NCI-H2227 treated with DMSO at 0.1 percent for 48 hours (cell line): ENCODE measurements at places on chromosomes 12 and 14.

- no peak for DNase-seq
These were observed 80.2 kb downstream of the KCNA5 start for GRCh38 chr12:5123921-5124320.

GRCh38 chr12:38886064-38886463, 19.3 kb downstream of the CPNE8 start:
- DNase-seq = no peak

DNA sequence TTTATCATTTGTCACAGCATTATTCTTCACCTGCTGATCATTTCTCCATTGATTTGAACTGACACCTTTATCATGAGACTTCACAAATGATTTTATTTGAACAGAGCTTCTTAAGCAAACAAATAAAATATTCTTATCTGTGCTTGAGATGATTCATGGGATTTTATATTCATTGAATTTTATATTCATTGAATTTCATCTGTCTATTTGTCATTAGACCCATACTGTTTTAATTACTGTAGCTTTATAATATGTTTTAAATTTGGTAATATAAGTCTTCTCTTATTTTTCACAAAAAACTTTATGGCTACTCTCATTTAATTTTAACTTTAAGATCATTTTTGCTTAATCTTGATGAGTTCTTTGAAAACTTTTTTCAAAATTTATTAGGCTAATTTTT, 777.4 kb upstream of the TBX3 start:
- DNase-seq = no peak

DNA sequence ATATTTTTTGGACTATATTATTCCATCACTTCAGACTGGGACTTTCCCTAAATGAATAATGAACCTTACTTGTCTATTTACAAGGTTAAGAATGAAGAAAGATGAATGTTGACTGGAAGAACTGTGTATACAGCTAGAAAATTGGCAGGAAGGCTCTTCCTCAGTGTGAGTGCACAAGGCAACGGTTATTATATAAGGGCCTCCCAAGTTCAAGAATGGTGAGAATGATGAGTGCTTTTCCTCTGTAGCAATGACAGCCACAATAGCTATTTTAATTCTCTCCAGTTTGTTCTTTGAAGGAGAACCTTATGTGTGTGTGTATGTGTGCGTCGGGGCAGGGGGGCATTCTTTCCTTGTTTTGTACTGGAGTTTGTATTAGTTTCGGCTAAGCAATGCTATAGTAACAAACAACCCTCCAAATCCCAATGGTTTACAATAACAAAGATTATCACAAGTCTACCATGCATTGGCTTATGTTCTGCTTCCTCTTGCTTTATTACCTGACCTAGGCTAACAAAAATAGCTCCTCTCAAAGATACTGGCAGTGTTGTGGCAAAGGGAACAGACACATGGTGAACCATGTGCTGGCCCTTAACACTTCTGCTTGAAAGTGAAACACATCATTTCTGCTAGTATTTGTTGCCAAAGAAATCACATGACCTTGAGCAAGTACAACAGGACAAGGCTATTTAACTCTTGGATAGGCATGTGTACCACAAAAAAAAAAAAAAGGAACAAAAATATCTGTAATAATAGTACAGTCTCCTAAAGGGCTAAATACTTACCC, 139.5 kb downstream of the RMST start:
- no peak for DNase-seq

GRCh38 chr12:10293570-10294227, 14.0 kb upstream of the KLRD1 start:
- DNase-seq = no peak

- no peak for DNase-seq
These were observed 95.4 kb downstream of the KCNK10 start for GRCh38 chr14:88227693-88228092.

DNA sequence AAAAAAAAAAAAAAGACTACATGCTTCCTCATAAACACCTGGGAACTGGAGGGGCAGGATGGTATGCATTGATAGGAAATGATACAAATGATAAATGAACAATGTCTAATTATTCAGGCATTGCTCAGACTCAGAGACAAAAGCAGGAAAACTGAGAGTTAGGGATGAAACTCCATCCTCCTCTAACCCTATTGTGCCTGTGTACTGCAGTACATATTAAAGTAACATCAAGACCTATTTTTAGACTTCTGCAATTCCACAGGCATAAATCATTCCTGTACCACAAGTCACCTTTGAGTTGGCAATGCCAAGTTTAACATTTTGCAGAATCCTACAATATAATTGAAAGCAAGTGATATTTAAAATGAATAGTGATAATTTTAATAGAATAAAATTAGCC, 156.5 kb upstream of the USP15 start:
- DNase-seq = no peak

DNA sequence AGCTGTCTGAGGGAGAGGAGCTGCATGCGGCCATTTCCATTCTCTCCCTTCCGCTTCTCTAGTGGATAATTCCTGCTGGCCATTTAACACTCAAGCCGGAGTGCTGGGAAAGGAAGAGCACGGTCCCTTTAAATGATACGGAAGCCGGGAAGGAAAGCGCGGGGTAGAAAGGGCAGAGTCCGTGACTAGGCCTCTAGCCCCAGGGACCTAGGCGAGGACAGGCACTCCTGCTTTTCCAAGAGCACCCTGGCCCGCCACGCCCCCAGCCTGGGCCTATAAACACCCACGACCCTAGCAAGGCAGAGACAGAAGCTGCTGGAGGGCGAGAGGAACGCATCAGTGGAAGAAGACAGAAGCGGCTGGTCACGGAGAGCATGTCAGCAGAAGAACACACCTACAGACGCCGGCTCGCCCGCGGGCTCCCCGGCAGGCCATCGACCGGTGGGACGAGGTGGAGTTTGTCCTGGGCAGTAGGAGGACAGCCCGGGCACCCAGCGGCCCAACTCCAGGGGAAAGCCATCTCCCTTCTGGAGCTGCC, 1206.6 kb upstream of the TMEM132C start:
- DNase-seq = peak; percentile 88

GRCh38 chr12:6181583-6182278, 18.5 kb upstream of the CD9 start:
- DNase-seq = no peak

GRCh38 chr12:52148464-52149181, 43.2 kb downstream of the KRT80 start:
- no peak for DNase-seq

GRCh38 chr12:82973592-82973991, 286.9 kb downstream of the TMTC2 start:
- DNase-seq = no peak

DNA sequence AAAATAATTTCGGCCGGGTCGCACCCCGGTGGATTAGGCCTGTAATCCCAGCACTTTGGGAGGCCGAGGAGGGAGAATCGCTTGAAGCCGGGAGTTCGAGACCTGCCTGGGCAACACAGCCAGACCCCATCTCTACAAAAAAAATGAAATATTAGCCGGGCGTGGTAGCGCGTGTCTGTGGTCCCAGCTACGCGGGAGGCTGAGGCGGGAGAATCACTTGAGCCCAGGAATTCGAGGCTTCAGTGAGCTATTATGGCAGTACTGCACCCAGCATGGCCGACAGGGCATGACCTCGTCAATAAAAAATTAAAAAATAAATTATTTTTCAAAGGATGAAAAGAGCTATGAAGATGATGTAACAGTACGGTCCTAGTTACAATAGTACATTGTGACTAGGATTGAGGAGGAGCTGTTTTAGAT, 523 bp downstream of the GTF2H3 start:
- no peak for DNase-seq
